Stimulated activated CD8-positive, alpha-beta memory T cell treated with anti-CD3 and anti-CD28 coated beads, Interleukin-7, amount 100 ng/mL, for 1 hour (primary cell): ENCODE measurements at places on chromosomes 12 and 14.

DNA sequence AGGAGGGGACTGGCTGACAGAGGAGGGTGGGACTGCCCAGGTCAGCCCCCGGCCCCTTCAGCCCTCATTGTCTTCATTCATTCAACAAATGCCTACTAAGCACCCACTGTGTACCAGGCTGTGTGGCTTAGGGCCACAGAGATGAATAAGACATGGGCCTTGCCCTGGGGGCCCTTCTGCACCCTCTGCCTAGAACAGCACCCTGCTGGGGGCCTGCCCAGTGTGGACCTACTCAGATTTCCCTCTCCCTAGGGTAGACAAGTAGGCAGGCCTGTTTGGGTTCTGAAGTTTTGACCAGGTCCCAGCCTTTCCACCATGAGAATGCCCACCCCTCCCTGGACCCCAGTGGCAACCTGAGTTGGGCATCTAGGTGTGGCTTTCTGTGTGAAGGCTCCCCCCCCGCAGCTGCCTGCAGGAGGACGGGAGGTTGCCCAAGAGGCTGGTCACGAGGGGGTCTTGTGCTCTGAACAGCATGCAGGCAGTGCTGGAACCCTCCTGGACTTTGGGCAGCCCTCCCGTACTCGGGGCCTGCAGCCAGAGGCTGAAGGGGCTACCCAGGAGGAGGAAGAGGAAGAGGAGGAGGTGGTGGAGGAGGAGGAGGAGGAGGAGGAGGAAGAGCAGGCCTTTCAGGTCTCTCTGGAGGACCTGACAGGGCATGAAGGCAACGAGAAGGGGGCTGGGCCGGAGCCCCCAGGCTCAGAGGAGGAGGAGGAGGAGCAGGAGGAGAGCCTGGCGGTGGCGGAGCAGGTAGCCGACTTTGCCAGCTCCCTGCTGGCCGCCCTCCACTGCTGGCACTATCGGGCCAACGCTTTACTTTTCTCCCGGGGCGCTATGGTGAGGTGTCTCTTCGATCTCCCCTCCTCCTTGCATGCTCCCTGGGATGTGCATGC lies 33.4 kb downstream of the PLEKHG3 start:
- no peak for DNase-seq

- no peak for DNase-seq
Observed at GRCh38 chr14:94320243-94320642, 2.9 kb downstream of the SERPINA6 start.

- DNase-seq: no peak
Observed at GRCh38 chr14:52051871-52052270, 17.0 kb downstream of the NID2 start.

DNA sequence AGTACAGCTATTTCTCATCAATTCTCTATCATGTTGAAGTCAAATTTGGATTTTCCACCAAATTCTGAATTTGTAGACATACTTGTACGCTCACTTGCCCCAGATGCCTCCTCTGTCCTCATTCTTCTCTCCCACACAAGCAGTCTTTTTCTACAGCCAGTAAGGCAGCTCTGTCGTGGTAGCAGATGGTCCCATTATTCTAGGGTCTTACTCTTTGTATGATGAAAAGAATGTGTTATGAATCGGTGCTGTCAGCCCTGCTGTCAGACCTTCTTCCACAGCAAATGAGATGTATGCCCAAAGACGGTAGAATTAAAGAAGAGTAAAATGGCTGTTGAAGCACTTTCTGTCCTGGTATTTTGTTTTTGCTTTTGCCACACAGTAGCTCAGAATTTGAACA lies 17.2 kb upstream of the PAPLN start:
- no peak for DNase-seq

DNA sequence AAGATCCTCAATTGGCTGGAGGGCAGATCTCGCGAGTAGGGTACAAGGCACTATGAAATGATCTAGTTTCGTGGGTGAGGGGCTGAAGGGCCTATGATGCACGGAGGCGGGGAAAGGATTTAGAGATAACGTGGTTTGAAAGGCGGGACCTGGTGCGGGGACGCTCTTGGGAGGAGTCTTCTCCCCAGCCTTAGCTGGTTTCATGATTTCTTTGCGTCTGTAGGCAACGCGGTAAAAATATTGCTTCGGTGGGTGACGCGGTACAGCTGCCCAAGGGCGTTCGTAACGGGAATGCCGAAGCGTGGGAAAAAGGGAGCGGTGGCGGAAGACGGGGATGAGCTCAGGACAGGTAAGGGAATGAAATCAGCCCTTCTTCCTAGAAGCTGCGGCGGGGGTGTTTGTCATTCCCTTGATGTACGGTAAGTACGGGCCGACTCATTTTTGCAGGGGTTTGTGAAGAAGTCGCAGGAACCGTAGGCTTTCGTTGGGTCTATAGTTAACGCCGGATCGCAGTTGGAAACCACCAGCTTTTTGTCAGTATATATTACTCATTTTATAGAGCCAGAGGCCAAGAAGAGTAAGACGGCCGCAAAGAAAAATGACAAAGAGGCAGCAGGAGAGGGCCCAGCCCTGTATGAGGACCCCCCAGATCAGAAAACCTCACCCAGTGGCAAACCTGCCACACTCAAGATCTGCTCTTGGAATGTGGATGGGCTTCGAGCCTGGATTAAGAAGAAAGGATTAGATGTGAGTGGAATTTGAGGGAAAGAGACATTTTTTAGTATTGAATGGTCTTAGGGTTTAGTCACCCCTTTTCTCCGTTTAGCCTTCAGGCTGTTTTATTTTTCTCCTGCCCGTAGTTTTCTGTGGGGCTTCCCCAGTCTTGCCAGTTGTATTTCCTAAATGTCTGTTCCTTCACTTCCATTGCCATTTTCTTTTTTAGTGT lies 602 bp downstream of the APEX1 start:
- DNase-seq: no peak

GRCh38 chr12:7404275-7404674 lies 39.7 kb downstream of the CD163L1 start:
- DNase-seq: no peak
